ENCODE measurements at places on chromosomes 12 and 14. TPM values are rescaled to one million over a fixed set of nuclear protein-coding genes. Genes with fewer than 3 reads are reported as not detected.

C12orf60 gene
- 1.2 TPM for total RNA-seq

CFAP54 gene
- 9.7 TPM for total RNA-seq

RHEBL1 gene
- 1.5 TPM for total RNA-seq

NOS1 gene
- not detected for total RNA-seq

CCDC60 gene
- total RNA-seq: not detected

REP15 gene
- total RNA-seq: 13.5 TPM

LRRK2 gene
- 0.20 TPM for total RNA-seq

RAD9B gene
- 0.40 TPM for total RNA-seq

GRCh38 chr14:105937253-105938054 is 411.1 kb downstream of the TMEM121 start:
- no peak for DNase-seq

GRCh38 chr14:71536927-71537772 is 395.1 kb upstream of the RGS6 start:
- no peak for DNase-seq

GRCh38 chr12:15886372-15887042 is 4.3 kb downstream of the STRAP start:
- DNase-seq: peak; percentile 75

- no peak for DNase-seq
These were observed 134.2 kb downstream of the UNC79 start for GRCh38 chr14:93564918-93565317.

DNA sequence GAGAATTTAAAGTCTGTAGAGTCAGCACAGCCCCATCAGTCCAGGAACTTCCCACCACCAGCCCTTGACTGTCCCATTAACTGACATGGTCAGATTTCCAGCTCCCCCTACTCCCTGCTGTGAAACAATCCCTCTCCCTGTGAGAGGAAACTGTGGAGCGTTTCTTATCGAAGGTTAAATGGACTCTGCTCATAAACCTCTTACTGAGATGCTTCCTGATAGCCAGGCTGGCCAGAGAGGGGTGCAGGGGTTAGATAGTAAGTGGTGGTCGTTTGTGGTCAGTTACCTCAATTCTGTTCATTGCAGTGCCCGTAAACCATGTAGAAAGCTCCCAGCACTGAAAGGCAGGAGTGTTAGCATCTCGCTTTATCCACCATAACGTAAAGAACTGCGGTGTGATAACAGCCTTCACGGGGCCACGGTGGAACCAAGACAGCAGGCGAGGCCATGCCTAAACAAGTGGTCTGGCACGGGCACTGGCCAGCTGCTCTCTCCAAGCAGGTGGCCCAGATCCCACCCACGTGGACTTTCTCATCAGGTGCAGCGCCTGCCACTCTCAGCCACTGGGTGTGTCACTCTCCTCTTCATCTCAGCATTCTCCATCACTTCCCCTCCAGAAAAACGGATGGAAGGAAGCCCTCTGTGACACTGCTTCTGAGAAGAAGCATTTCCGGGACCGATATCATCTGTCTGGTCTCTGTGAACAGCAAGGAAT is 102.2 kb downstream of the FBXL14 start:
- DNase-seq: no peak

DNA sequence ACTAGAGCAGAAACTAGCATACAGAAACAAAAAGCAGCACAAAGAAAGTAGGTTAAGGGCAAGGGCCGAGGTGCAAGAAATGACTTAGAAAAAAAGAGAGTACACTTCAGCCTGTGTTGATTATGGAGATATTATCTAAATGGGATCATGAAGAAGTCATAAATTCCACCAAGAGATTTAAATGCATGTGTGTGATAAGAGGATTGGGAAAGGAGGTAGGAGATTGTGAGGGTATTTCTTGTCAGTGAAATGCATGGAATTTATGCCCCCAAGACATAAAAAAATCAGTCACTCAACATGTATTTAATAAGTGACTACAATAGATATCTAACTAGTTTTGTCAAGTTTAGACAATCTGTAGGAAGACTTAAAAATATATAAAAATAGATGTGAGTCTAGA is 976.2 kb upstream of the LRFN5 start:
- no peak for DNase-seq

DNA sequence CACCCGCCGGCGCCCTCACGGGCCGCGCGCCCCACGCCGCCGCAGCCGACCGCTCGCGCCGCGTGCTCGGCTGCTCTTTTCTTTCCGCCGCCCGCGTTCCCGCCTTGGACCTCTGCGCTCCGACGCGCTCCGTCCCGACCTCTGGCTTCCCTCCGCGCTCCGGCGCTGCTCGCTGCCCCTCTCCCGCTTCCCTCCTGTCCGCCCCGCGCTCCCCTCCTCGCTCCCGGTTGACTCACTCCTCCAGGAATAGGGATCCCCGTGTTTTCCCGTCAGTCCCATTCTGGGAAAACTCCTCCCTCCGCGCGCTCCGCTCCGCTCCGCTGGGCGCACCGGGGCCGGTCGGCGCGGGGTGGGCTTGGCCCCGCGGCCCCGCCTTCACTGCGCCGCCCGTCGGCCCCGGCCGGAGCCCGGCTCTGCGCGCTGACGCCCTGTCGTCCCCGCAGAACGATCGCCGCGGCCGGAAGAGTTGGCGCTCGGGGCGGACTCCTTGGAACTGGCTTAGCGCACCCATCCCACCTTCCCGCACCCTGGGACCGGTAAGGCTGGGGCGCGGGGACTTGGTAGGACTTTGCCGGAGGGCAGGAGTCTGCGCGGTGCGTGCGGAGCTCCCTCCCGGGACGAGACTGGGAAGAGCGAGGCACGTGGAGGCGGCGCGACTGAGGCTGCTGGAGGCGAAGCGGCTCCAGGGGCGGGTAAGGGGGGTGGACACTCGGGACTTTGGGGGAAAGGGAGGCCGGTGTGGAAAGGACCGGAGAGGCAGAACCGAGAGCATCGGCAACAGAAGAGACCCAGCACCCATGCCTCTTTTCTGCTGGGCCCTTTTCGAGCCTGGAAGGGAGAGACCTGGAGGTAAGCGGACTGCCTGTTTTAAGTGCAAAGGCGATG is 550 bp downstream of the TEAD4 start:
- DNase-seq: peak; percentile 65

DNA sequence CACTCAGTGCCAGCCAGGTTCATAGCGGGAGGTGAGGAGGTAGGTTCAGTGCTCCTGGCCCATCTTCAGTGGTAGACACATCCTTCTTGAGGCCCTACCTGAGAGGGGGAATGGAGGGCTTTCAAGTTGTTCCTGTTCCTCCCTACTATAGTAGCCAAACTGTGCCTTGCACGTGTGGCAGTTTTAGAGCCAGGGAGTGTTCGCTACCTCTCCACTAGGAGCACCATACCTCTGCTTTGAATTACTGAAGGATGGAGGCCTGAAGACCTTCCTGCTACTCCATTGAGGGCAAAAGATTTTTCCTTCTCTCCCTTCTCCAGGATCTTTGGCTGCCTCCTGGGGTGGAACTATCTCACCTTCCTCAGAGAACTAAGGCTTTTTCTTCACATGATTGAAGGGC is 5.9 kb upstream of the ALG10 start:
- DNase-seq: no peak

DNA sequence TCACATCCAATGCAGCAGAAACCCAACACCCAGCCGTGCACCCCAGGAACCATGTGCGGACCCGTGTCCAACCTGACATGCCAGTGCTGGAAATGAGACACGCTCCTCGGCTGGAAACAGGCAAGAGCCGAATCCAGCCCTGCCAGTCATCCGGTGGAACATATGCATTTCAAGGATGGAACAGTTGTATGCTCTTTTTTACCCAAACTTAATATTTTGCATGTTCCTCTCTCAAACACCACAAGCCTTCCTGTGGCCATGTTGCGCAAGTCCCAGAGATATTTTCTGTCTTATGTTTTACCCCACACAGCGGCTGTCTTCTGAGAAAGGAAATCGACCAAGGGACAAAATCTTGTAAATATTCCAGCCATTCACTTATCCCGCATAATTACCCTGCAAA is 196.9 kb downstream of the BCL11B start:
- no peak for DNase-seq

DNA sequence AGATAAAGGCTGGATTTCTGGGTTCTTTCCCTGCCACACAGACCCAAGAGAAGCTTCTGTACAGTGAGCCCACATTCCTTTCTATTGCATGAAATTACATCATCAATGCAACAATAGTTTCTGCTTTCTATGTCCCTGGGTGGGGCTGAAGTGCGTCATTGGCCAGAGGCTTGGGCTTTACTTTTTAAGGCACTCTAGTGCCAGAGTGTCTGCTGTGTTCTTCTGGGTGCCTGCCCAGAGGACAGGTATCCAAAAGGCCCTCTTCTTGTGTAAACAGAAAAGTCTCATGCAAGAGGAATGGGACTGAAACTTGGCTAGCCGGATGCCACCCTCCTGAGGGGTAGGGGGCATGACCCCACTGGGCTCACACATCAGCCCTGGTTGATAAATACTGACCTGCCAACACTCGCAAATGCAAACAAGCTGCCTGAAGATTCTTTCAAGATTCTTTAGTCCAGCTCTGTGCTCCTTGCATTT is 5.9 kb downstream of the KRT86 start:
- DNase-seq: peak; percentile 29

DNA sequence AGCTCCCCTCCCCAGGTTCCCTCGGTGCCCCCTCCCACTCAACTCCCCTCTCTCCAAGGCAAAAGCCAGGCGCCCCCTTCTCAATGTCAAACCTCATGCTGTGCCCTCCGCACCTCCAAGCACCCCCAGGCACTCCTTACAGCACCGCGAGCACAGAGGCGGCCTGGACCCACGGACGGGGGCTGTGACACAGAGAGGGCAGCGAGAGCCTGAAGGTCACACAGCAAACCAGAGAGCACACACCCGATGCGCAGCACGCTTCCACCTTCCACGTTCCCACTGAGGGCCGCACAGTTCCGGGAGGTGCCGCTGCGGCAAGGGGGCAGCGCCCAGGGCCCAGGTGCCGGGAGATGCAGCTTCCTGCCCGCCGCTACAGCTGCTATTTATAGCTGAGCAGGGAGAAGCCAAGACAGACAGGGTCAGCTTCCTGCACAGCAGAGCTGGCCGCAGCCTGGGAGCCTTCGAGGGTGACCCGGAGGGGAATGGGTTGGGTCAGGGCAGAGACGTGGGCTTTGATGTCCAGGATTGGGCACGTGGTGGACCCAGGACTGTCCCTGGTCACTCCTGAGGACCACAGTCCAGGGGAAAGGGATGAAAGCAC is 12.9 kb downstream of the NCOR2 start:
- DNase-seq: peak; percentile 25

DNA sequence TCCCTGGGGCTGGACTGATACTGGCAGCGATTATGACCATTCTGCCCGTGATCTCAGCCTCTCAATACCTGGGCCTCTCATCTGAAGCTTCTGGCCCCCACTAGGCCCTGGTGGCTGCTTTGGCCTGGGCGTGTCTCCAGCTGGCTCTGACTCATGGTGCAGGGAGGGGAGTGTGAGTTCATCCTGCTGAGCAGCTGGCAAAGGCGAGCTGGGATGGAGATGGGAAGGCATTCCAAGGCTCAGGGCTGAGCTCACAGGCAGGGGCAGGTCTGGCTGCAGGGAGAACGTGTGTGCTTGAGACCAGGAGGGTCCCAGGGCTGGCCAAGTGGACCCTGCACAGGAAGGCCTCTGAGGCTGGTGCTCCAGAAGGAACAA is 221.8 kb downstream of the TMEM121 start:
- DNase-seq: no peak

DNA sequence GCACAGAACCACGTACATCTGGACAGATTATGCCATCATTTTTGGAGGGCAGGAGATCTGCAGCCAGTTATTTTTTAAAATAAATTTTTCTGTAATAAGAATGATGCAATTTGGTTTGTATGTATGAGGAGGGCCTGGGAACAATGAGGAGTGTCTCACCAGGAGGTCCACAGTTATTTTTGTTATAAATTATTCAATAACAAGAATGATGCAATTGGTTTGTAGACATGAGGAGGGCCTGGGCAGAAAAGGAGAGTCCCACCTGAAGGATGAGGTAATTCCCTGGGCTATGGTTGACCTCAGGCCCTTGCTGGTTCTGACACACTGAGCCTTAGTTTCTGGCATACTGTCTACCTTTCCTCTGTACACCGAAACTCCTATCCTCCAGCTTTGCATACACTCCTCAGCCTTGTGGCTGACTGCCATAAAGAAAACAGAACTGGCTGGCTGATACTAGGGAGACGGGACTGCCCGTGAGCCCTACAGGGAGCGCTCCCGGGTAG is 9.0 kb upstream of the DCD start:
- no peak for DNase-seq

- peak; percentile 61 for DNase-seq
These were observed 64.8 kb upstream of the PTGR2 start for GRCh38 chr14:73786636-73787485.

- peak; percentile 5 for DNase-seq
These were observed 51.8 kb downstream of the TRAF3 start for GRCh38 chr14:102829016-102829548.

GRCh38 chr12:9867531-9867930 is 1.6 kb downstream of the CLEC2B start:
- peak; percentile 50 for DNase-seq

DNA sequence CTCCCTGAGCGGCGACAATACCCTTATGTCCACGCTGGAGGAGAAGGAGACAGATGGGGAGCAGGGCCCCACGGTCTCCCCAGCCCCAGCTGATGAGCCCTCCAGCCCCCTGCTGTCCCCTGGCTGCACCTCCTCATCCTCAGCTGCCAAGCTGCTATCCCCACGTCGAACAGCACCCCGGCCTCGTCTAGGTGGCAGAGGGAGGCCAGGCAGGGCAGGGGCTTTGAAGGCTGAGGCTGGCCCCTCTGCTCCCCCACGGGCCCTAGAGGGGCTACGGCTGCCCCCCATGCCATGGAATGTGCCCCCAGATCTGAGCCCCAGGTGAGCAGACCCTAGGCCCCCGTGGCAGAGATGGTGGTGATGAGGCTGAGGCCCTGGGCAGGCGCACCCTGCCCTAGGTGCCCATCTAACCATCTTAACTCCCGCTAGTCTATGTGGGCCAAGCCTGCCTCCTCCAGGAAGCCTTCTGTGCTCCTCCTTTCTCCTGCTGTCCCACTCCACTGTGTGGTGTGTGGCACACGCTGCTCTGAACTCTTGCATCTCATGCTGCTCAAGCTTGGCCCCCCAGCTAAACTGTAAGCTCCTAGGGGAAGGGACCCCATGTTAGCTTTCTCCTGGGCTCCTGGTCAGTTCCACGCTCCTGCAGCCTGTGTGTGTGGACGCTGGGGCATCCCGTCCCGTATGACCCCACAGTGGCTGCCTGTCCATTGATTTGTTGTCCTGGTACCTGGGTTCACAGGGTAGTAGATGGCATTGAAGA is 12.1 kb downstream of the MCRS1 start:
- no peak for DNase-seq

DNA sequence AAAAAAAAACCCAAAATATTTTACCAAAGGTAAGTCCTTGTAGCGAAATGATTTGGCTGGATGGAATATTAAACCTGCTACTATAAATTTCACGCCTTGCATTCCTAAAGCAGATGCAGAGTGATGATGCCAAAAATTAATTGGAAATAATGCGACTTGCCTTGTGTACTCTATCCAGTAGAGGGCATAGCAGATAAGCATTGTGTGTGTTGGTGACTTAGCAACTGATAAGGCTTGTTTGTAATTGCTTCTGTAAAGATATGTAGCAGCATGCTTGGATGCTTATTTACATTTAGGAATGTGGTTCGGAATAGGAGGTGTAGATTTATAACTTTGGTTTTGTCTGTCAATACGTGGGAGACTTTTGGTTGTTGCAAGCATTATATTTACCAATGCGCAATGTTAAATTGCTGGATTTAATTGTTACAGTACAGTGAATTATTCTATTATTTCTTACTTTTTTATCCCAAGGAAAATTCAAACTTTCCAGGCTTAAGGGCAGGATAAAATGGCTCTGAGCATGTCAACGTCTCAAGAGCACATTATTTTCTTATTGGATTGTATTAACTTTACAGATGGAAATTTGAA is 80.5 kb downstream of the TMEM260 start:
- DNase-seq: peak; percentile 68

- no peak for DNase-seq
These were observed 162.8 kb upstream of the RMST start for GRCh38 chr12:97299847-97300246.
